ENCODE measurements at places on chromosomes 12 and 14.

DNA sequence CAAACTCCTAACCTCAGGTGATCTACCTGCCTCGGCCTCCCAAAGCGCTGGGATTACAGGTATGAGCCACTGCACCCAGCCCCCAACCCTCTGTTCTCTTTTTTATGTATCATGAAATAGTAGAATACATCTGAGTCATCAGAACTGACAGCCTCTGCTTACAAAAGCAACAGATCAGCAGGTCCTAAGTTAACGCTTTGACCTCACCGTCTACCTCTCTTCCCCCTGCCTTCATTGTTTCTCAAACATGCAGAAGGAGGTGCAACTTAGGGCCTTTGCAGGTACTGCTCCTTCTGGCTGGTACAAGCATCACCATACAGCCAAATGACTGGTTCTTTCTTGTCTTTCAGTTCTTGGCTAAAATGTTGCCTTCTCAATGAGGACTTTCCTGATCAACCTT, 249.2 kb downstream of the PAWR start:
- no peak for DNase-seq

DNA sequence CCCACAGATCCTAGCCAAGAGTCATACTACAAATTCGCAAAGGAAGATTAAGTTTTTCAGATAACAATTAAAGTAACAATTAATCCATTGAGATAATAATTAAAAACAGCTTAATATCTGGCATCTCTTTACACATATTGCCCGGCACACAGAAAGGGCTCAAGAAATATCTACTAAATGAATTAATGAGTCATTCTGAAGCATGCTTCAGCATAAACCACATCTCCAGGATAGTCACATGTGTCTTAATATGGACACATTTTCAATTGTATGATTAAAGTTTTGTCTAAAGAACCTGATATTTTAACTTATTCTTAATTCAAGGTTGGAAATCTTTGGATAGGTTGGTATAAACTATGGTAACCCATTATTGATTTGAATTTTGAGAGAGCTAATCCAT, 9.6 kb downstream of the ITPR2 start:
- peak; percentile 73 for DNase-seq

- no peak for DNase-seq
Observed at GRCh38 chr14:37663498-37663897, 68.1 kb downstream of the TTC6 start.

GRCh38 chr12:96907671-96908422, 790 bp downstream of the NEDD1 start:
- peak; percentile 59 for DNase-seq

DNA sequence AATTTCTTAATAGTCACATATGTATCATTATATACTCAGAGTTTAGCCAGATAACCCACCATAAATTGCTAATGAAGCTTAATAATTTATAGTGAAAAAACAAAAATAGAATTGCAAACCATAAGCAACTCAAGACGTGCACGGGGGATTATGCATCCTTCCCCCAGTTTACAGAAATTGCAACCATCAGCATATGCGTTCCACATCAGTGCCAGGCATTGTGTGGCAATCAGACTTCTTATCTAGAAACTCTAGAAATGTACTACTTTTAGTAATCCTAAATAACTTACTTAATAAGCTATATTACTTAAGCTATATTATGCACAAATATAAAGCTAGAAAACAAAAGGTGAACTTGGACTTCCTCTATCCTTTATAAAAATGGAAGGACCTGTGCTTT, 115.8 kb downstream of the CRADD start:
- DNase-seq, result no peak

DNA sequence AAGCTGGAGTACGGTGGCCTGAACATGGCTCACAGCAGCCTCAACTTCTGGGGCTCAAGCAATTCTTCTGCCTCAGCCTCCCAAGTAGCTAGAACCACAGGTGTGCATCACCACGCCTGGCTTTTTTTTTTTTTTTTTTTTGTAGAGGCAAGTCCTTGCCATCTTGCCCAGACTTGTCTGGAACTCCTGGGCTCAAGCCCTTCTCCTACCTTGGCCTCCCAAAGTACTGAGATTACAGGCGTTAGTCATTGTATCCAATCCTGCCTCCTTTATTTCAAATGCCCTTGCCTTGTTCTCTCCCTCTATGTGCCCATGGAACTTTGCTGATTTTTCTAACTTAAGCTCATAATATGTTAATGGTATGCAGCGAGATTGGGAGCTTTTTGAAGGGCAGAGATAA, 49.2 kb upstream of the PRICKLE1 start:
- DNase-seq, result no peak

DNA sequence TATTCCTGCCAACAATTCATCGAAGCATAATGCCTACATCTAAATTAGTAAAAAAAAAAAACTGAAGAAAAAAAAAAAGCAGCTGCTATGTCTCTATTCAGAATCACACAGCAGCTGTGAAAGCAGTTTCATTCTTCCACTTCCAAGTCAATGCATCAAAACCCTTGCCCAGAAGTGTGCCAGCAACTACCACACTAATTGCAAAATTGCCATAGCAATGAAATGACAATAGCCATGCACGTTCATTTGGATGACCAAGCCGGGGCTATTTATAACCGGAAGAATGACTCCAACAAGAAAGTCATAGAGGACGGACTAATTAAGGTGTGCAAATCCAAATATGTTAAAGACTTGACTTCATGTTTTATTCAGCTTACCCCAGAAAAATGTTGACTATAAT, 42.5 kb downstream of the SLC2A13 start:
- peak; percentile 74 for DNase-seq

DNA sequence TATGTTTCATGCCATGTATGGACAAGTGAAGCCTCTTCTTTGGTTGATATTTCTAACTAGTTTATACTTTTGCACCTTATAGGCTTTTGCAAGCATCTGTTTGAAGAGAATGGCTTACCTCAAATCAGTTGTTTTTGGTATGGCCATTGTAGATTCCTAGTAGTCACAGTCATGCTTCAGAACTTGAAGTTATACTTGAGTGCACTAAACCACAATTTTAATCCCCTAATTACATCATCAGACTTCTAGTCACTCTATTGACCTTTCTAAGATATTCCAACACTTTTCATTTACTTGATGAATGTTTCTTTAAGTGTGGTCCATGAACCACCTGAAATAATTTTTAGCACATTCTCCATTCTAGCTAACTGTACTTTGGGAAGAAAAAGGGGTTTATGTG, 18.6 kb upstream of the KLRB1 start:
- DNase-seq, result no peak

DNA sequence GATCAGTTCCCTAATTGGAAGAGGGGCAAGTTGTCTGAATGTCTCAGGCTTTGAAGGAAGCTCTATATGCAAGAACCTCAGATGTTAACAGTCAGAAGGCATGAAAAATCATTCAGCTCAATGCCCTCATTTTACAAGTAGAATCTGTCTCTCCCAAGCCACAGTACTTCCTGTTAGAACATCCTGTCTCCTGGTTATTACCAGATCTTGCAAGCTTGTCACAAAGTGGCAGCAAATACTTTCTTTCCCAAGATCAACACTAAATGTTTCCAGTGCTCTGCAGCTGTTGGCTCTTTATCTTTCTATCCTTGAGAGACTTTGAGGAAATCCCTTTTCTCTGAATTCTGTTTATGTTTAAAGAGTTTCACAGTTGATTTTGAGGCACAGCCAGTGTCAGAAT, 235.5 kb downstream of the AKAP6 start:
- DNase-seq, result peak; percentile 46

GRCh38 chr12:131528144-131528543, 182.7 kb upstream of the SFSWAP start:
- no peak for DNase-seq

- DNase-seq, result no peak
Observed at GRCh38 chr12:26874501-26875296, 41.7 kb upstream of the ITPR2 start.

- no peak for DNase-seq
Observed at GRCh38 chr12:52257074-52257551, 17.3 kb upstream of the KRT86 start.

GRCh38 chr12:114588061-114588460, 95.9 kb downstream of the TBX3 start:
- DNase-seq, result no peak

- no peak for DNase-seq
Observed at GRCh38 chr12:47990351-47991105, 13.7 kb downstream of the COL2A1 start.

DNA sequence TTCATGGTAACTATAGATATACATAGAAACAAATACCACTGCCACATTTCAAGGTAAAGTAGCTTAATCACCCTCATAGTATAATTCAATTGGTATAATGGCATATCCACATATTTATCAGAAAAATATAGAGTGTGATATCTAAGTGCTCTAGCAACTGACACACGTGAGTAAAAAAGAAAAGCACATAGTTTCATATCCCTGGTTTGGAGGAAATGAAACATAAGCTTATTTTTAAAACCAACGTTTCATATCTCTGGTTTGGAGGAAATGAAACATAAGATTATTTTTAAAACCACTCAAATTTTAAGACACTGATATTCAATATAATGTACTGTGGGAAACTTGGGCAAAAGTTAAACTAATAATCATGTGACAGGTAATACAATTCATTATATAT, 2.1 kb downstream of the OR6C70 start:
- DNase-seq, result no peak

DNA sequence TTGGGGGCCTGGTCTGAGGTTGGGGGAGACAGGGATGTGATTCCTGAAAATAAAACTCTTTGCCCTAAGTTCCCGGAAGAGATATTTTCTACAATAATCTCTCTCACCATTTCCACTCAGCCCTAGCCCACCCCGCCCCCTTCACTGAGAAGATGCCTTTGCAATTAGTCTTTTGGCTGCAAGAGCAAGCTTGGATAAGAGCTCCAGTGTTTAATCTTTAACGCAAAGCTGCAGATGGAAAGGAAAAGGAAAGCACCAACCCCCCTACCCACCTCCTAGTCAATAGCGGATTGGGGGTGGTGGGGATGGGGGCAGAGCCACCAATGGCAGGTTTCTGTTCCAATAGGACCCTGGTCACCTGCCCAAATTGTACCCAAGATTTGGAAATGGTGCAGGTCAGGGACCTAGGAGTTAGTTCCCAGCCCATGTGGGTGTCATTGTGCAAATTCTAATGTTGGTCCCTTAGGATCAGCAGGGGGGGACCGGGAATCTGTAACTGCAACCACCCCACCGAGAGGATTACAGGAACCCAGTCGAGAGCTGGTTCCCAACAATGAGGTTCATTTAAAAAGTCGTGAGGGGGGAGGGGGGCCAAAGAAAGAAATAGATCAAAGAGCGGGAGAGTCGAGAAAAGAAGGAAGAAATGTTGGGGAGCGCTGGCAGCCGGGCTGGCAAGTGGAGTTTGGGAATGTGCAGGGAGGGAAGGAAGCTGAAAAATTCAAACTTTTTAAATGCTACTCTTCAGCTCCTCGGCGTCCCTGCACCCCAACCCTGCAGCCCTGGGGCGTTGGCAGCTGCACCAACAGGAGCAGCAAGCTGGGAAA, 1.6 kb downstream of the ZFP36L1 start:
- DNase-seq, result peak; percentile 69

DNA sequence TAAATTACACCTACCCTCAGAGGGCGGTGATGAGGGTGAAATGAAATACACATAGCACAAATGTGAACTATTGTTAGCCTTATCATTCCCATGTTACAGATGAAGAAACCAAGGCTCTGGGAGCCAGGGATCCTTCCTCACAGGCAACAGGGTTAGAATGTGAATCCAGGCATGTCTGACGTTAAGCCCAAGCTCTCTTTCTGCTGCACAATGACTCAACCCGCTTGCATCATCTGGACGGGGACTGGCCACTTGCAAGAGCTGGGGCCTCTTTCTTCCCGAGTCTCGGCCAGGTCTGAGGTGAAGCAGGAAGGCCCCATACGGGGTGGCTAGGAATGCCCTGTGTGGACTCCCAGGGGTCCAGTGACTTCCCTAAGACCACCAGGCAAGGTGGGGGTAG, 105.2 kb downstream of the RBM19 start:
- DNase-seq, result peak; percentile 76

- DNase-seq, result peak; percentile 93
Observed at GRCh38 chr14:52951681-52952554, 1.1 kb upstream of the FERMT2 start.

DNA sequence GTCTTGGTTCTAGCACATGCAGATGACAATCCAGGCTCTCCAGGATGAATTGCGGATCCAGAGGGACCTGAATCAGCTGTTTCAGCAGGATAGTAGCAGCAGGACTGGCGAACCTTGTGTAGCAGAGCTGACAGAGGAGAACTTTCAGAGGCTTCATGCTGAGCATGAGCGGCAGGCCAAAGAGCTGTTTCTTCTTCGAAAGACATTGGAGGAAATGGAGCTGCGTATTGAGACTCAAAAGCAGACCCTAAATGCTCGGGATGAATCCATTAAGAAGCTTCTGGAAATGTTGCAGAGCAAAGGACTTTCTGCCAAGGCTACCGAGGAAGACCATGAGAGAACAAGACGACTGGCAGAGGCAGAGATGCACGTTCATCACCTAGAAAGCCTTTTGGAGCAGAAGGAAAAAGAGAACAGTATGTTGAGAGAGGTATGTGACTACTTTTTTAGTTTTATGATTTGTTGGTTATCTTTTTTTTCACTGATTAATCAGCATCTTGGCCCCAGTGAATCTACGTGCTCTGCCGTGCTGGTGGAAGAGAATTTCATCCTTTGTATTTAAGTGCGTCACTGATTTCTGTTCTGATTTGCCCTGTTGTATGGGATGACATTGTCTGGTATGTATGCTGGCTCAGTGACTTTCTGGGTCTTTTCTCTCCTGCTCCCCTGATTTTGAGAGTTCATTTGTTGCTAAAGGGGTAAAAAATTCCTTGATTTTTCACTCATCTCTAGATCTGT, 92.3 kb downstream of the ERC1 start:
- DNase-seq, result no peak

DNA sequence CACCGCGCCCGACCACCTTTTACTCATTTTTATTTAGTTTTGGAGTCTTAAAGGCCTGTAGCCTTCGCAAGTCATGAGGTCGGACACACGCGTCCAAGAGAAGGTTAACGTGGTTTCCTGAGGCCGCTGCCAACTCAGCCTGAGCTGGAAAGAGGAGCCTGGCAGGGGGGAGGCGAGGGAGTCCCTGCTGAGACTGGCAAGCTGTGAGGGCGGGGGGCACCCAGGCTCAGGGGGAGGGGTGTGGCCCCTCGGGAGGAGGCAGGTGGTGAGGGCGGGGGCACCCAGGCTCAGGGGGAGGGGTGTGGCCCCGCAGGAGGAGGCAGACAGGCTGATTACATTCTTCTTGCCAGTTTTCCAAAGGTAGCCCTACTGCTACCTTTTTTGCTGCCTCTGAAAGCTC, 143.2 kb downstream of the PIWIL1 start:
- DNase-seq, result no peak

- DNase-seq, result no peak
Observed at GRCh38 chr12:77218278-77218677, 152.9 kb upstream of the E2F7 start.

GRCh38 chr14:76706811-76707210, 54.5 kb upstream of the VASH1 start:
- no peak for DNase-seq

DNA sequence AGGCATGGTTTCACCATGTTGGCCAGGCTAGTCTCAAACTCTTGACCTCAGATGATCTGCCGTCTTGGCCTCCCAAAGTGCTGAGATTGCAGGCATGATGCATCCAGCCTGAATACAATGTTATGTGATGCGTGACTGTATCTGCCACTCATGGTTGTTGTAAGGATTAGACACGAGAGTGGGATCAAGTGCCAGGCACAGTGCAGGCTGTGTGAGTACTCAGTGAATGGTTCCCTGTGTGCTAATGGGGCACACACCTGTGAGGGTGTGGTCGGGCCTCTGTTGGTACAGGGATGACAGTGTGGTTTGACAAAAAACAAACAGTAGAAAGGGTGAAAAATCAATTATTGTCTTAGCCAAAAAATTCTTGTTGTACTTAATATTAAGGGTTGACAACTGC, 61.8 kb downstream of the TECPR2 start:
- DNase-seq, result no peak

GRCh38 chr14:29823816-29824215, 103.8 kb downstream of the PRKD1 start:
- DNase-seq, result no peak
